ENCODE measurements at places on chromosomes 2 and 18.

DNA sequence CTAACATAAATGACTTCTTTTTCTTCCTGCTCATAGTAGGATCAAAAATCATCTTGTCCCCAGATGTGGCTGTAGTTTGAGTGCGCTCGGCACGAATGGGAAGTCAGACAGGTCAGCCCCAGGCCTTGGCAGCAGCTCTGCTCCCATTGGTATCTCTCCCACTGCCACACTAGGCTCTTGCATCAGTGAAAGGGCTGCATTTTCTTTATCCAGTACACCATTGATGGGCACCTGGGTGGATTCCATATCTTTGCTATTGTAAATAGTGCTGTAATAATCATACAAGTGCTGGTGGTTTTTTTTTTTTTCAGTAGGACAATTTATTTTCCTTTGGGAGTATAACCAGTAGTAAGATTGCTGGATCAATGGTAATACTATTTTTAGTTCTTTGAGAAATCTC is 865.5 kb downstream of the CCDC85A start:
- DNase-seq, result no peak

GRCh38 chr2:131130298-131130596 is 25.1 kb downstream of the PLEKHB2 start:
- no peak for DNase-seq

DNA sequence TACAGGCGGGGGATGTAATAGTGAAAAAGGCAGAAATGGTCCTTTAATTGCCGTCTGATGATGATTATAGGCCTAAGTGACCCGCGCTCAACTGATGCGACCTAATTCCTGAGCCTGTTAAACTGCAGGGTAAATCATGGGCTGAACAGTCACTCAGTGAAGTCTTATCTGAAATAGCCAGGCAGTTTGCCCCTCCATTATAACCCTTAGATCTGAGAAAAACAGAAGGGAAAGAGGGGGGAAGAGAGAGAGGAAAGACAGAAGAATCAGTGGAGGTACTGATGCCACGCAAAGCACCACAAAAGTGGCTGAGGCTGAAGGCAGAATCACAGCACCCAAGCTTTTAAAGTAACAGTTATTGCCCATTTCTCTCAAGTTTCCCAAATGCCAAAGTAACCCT is 73.1 kb upstream of the DNMT3A start:
- no peak for DNase-seq

DNA sequence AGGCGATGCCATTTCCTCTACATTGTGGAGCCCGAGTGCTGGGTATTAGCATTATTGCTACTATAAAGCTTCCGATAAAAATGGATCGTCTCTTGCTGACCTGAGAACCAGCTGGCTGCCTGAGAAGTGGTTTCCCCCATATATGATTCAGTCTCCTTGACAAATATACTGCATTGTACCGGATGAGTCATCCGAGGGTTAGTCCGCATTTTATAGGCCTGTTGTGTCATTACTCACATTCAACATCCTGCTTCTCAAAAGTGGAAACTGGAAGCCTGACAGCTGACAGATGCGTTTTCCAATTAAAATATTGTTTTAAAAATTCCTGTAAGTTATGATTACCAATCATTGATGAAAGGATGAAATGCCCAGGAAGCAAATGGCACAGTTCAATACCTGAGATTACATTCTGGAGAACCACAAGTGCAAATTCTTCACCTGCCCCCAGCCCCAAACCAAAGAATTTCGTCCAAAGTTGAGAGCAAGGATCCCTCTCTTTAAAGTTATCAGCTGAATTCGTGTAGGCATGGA is 65.7 kb downstream of the SPRED2 start:
- no peak for DNase-seq

- no peak for DNase-seq
These were observed 108.1 kb downstream of the CTIF start for GRCh38 chr18:48646976-48647375.

Measured in stimulated activated naive CD4-positive, alpha-beta T cell treated with Interleukin-2 at 50 U/mL for 16 hours (primary cell).